ENCODE measurements at places on chromosomes 11 and 22.

DNA sequence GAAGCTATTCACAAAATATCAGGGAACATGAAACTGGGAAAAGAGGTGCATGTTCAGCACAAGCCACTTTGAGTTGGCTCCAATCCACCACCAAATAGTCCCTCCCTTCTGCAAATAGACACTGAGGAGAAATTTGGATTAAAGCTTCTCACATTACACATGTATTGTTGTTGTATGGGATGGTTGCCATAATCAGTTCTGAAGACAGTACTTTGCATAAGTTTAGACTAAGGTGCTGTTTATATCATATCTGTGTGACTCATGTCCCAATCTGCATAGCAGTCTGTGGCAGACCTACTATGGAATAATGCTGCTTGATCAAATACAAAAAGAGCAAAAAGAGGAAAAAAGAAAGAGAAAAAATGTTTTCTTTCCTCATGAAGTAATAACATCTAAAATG lies 376.7 kb upstream of the DDI1 start:
- DNase-seq = no peak

GRCh38 chr11:99260696-99261095 lies 239.9 kb downstream of the CNTN5 start:
- DNase-seq = no peak

- DNase-seq = no peak
Measured at GRCh38 chr11:1889224-1889930, 2.3 kb downstream of the PRR33 start.

DNA sequence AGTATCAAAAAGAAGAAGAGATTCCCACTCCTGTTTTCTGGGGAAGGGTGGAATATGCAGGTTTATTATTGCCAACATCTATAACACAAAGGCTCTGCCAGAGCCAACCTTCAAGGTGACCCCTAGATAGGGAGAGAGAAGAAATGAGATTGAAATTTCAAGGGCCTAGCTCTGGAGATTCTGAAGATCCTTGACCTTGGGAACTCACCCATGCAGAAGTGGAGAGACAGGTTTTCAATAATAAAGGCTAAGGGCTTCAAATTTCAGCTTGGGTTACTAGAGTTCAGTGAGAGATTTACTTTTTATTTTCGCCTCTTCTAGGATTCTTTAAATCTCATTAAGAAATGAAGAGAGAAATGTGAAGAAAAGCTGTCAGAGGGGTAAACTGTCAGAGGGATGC lies 98.4 kb downstream of the CD44 start:
- DNase-seq = no peak

- no peak for DNase-seq
Measured at GRCh38 chr11:56453521-56453920, 19.6 kb downstream of the OR5M3 start.

GRCh38 chr11:19530505-19530904 lies 182.1 kb upstream of the NAV2 start:
- DNase-seq = no peak

DNA sequence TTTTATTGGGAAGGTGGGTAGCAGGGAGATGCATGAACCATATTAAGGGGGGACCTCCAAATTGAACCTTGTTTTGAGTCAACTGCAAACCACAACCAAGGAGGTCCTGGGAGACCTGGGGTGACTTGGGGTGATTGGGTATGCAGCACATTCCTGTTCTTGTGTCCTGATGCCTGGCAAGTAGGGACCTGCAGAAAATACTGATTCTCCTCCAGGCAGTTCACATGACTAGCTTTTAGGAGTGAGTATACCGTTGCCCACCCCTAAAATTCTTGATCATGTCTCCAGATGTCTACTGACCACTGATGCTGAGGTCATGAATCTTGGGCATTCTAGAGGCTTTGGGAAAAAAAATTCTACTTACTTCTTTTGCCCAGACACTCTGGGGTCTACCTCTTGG lies 6.3 kb downstream of the EHF start:
- DNase-seq = no peak

GRCh38 chr11:31986201-31986889 lies 104.5 kb upstream of the RCN1 start:
- no peak for DNase-seq

DNA sequence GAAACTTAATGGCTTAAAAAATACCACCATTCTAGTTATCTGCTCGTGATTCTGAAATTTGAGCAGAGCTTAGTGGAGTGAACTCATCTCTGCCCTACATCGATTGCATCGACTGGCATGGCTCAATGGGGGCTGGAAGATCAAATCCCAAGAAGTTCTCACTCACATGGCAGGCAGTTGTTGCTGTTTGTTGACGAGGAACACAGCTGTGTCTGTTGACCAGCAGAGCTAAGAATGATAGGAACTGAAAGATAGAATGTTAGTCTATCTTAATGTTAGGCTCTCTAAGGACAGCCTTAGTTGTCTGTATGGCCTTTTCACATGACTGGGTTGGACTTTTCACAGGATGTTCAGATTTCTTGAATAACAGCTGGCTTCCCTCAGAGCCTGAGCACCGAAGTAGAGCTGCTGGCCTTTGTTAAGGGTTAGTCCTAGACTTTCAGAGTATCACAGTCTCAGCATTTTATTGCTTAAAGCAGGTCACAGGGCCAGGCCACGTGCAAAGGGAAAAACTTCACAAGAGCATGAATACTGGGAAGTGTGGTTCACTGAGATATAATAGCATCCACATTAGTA lies 31.6 kb upstream of the IZUMO1R start:
- DNase-seq = no peak

DNA sequence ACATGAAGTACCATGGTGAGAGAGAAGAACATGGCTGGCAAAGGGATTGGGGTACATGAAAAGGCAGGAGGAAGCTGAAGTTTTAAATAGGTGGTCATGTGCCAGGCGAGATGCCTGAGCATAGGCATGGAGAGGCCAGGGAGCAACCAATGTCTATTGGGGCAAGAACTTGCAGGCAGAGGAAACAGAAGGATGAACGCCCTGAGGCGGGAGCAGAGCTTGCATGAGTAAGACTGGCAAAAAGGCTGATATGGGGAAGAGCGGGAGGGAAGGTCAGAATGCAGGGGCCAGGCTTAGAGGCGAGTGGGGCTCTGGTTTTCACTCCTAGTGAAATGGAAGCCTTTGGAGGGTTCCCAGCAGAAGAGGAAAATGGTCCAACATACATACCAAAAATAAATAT lies 52.5 kb upstream of the VSTM5 start:
- no peak for DNase-seq

DNA sequence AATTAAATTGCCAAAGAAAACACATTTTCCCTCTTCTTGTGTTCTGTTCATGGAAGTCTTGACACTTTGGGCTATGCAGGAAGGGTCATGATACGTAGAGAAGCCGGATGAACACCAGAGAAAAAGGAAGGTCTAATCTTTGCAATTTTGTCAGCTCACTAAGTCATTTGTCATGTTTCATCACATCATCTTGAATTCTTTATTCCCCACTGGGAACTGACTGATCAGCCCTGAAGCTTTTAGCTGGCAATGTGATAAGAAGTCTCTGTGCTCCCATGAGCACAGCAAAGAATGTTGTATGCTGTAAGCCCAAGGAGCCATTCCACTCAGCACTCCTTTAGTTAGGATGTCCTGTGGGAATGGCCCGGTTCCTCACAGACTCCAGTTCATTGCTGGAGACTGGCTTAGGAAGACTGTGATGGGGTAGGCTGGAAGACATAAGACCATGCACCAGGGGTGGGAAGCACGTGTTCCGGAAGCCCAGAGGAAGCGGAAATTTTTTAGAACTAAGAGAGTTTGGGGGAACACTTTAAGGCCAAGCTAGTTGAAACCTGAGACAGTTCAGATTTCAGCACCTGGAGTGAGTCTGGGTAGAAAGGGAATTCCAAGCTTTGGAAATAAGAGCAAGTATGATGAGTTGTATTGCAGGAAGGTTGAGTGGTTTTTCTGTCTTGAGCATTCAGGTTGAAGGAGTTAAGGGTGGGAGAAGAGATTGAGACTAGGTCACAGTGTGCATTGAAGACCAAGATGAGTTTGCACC lies 306.7 kb upstream of the MTNR1B start:
- no peak for DNase-seq

DNA sequence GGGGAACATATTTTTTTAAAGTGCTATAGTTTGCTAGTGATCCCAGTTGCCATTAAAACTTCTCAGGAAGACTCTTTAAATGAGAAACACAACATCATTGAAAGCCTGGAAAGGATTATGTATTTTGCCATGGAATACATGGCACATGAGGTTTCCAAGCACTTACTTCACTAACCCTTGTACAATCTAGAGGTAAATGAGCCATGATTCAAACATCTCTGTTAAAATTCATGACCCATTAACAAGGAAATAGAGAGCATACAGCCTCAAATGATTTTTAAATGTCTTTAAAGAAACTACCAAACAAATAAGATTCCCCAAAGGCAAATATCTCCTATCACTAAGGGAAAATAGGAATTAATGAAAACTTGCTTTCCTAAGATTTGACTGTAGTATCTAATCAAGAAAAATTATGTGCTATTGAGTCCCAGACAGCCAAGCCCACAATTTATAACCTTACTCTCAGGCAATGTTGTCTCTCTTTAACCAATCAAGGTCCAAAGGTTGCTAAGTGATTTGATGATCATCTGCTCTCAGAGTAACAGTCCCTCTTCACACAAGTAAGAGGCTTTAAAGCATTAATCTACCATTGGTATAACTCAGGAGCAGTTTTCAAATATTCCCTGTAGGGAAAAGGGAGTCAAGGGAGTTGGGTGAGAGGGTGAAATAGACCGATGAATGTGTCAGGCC lies 92.0 kb upstream of the DDI1 start:
- no peak for DNase-seq

GRCh38 chr11:95144313-95145235 lies 54.9 kb downstream of the ENDOD1 start:
- DNase-seq = no peak

DNA sequence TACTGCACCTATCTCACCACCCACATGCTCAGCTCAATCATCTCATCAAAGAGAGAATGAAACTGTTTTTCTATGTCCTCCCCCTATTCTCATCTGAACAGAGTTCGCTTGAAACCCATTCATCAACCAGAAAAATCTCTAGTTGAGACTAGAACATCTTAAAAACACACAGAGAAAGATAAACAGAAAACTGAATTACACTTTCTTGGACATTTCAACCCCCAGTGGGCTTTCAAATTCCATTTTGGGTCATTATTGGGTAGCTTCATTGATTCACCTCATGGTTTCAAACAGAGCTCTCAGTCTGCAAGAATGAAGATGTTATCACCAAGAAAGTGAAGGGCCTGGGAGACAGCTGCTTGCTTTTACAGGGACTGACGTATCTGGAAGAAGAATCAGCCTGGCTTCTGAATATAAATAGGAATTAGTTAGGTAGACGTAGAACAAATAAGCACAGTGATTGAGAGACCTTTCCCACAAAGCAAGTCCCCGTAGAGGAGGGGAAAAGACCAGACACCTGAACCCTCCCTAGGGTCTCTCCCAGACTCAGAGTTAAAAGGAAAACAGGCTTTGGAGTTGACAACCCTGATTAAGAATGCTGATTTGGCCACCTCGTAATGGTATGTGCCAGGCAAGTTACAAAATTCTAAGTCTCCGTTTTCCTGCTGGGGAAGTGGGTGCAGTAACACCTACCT lies 155.7 kb downstream of the BBOX1 start:
- no peak for DNase-seq

DNA sequence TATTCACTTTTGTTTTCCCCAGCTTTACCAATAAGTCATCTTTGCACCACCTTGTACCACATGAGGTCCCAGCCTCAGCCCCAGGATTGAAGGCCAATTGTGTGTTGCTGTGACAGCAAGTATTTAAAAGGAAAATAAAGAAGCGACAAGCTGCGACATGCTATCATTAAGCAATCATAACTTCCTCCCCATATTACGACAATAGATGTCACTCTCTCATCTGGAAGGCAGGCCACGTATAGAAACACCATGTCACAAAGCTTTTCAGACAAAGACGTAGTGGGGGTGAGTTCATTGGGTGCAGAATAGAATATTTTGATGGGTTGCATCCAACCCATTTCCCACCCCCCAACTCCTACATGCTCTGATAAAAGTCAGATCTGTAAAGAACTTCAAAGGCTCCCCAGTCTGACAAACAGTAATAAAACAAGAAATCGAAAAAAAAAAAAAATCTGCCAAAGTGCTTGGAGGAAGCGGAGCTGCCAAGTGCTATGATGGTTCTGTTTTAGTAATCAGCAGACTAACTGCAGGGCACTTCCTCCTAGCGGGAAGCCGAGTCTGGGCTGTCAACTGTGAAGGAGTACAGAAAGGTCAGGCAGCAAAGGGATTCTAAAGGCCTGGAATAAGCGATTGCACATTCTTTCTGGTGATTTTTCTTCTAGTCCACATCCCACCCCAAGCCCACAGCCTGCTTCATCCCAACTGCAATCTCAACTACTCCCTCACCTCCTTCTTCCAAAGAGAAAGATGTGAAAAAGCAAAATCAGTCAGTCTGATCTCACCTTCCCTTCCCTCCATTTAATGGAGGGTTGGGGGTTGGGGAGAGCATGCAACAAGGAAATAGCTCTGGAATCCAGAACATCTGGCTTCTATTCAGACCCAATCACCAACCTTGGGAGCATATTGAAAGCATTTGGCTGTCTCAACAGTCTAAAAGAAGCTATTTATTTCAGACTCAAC lies 131.4 kb upstream of the UBASH3B start:
- peak; percentile 61 for DNase-seq

- no peak for DNase-seq
Measured at GRCh38 chr22:43304831-43305590, 38.2 kb downstream of the SCUBE1 start.

DNA sequence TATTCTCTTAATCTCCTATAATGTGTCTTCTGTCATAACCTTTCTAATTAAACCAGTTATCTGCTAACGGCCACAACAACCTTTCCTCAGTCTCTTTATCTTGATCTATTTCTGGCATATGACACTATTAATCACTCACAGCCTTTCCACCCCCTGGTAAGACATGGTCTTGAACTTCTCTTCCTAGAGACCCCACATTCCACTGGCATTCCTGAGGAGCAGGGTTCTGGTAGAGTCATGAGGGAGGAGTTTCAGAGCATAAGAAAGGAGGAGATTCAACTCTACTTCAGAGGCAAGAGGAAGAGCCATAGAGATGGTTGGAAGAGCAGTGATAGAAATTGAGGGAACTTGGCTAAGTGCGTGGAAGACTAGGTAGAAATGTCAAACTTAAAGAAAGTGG lies 325.6 kb downstream of the BLID start:
- DNase-seq = no peak

DNA sequence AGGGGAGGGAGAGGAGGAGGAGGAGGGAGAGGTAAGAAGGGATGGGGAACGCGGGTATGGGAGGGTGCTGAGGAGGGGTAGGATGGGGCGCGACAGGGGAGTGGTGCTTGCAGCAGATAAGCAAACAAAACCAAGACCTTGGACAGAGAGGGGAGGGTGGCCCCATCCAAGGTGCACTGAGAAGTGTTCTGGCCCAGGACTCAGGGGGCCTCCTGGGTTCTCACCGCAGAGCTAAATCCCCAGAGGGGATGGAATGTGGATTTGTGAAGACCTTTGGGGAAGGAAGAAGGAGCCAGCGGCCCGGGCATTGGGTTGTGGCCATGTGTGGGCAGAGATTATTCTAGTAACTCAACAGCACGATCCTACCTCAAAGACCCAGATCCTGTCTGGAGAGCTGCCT lies 90.9 kb upstream of the LINC01488 start:
- DNase-seq = no peak

- no peak for DNase-seq
Measured at GRCh38 chr11:112806256-112806655, 155.0 kb upstream of the NCAM1 start.

- peak; percentile 47 for DNase-seq
Measured at GRCh38 chr11:79503028-79503427, 62.2 kb upstream of the TENM4 start.

Data from GM03348 (cell line).